ENCODE measurements at places on chromosomes 2 and 18. TPM values are rescaled to one million over a fixed set of nuclear protein-coding genes. Genes with fewer than 3 reads are reported as not detected.

OXER1 gene
- 12.2 TPM for polyA plus RNA-seq

RAMP1 gene
- 76.1 TPM for polyA plus RNA-seq

DNA sequence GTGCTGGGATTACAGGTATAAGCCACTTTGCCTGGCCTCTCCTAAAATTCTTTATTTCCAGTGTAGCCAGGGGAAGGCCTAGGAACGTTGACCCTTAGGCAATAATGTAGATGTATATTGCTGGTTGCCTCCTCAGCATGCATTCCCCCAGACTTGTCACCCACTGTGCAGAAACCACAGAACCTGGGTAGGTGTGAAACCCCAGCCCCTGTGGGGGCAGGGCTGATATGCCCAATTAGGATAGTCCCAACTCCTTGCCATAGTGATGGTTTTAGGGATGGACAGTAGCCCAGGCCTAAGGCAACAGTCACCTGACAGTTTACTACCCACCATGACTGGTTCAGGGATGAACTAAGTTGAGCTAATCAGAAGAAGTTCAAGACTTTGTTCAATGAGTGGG is 57.7 kb downstream of the TMEM247 start:
- no peak for DNase-seq
- no peak overlapping the region for H3K27ac ChIP-seq

DNA sequence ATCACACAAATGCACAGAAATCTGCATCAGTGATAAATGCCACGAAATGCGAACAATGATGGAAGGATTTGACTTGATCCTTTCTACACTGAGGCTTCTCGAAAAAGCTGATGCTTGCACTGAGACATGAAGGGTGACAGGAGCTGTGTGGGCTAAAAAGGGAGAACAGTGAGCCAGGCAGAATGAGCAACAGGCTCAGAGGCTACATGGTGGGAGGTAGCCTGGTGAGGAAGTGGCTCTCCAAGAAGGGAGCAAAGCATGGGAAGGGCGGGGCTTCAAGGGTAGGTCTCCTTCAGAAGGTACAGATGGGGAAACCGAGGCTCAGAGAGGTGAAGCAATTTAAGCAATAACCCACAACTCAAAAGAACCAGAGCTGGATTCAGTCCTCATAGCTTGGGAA is 82.4 kb downstream of the TRIM43 start:
- H3K27me3 ChIP-seq: no peaks in the 10 kb centered on the region
- no peak for DNase-seq
- H3K4me1 ChIP-seq: peaks cover 4% of the 10 kb centered on the region
- H3K36me3 ChIP-seq: no peaks in the 10 kb centered on the region
- H3K4me3 ChIP-seq: no peak overlapping the region

DNA sequence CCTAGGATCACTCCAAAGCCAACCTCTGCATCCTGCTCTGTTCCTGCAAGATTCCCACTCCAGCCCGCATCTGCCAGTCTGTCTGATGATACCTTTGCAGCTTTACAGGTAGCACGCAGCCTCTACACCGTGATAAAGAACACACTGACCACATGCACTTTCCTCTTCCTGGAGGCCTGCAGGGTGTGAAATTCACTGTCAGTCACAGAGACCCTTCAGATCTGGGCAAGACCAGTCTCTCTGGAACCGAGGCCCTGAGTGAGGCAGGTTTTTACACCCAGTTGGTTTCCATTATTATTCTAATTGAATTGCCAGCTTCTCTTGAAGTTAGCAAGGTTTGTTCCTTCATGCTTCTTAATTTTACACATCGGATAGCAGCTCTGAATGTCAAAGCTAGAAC is 30.5 kb upstream of the TWIST2 start:
- no peaks in the 10 kb centered on the region for H3K36me3 ChIP-seq
- H3K27ac ChIP-seq: no peak overlapping the region
- no peak for DNase-seq
- H3K4me1 ChIP-seq: no peaks in the 10 kb centered on the region
- peaks cover 5% of the 10 kb centered on the region for H3K27me3 ChIP-seq

GRCh38 chr18:31648966-31649429 is 35.4 kb downstream of the B4GALT6 start:
- H3K4me3 ChIP-seq: no peak overlapping the region
- no peaks in the 10 kb centered on the region for H3K27me3 ChIP-seq
- peaks cover 31% of the 10 kb centered on the region for H3K4me1 ChIP-seq
- H3K27ac ChIP-seq: peak overlapping the region; percentile 35
- DNase-seq: peak; percentile 31

DNA sequence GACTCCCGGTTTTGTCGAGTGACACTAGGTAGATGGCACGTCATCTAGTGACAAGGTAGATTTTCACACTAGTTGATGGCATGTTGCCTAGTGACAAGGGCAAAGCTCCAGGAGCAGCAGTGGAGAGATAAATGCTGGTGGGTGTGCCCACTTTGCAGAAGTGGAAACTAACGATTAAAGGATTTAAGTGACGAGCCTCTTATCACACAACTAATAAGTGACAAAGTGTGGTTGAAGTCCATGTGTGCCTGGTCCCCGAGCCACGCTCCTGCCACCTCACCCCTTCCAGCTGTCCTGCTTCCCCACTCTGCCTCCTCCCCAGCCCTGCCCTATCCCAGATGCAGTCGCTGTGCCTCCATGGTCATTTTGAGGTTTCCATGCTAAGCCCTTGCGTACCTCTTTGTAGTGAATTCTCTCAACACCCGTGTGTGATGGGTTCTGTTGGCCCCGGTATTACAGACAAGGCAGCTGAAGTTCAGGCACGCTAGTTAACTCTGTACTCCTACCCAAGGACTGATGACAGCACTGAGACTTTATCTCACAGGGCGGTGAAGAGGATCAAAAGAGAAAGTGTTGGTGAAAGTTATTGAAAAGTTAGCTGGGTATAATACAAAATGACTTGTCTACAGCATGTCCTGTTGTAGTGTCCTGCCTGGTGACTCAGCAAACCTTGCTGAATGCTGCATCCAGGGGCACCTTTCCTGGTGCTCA is 113.4 kb upstream of the GLI2 start:
- no peaks in the 10 kb centered on the region for H3K4me1 ChIP-seq
- no peak for DNase-seq
- H3K27ac ChIP-seq: no peak overlapping the region

CCDC178 gene
- 0.36 TPM for polyA plus RNA-seq

- H3K27me3 ChIP-seq: no peaks in the 10 kb centered on the region
- H3K4me3 ChIP-seq: no peak overlapping the region
- H3K36me3 ChIP-seq: no peaks in the 10 kb centered on the region
- H3K4me1 ChIP-seq: peaks cover 10% of the 10 kb centered on the region
- no peak overlapping the region for H3K27ac ChIP-seq
Observed at GRCh38 chr18:8732442-8733360, 27.3 kb downstream of the MTCL1 start.

DNA sequence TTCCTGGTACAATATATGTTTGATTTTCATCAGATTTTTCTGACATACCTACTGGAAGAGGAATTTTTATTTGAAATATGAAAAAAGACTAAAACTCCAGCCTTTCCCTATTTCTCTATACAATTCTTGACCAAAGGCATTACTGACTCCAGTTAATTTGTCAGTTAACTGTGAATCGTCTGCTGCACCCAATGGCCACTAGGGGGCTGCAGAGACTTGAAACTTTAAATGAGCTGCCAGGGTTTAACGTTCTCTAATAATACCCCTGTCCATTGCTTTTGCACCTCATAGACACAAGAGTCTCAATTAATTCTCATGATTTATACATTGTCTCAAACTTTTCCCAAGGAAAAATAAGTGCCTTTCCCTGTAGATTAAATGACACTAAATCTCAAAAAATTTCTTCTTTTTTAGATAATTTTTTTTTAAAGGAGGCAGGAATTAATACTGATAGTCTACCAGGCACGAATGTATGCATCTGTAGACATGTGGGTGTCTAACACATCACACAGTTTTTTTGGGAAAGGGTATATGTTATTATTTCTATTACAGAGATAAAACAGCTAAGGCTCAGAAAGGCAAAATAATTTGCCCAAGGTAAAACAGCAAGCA is 1.8 kb upstream of the ALK start:
- peak; percentile 27 for DNase-seq
- H3K27ac ChIP-seq: no peak overlapping the region
- H3K36me3 ChIP-seq: no peaks in the 10 kb centered on the region
- no peak overlapping the region for H3K4me3 ChIP-seq
- no peaks in the 10 kb centered on the region for H3K4me1 ChIP-seq

DNA sequence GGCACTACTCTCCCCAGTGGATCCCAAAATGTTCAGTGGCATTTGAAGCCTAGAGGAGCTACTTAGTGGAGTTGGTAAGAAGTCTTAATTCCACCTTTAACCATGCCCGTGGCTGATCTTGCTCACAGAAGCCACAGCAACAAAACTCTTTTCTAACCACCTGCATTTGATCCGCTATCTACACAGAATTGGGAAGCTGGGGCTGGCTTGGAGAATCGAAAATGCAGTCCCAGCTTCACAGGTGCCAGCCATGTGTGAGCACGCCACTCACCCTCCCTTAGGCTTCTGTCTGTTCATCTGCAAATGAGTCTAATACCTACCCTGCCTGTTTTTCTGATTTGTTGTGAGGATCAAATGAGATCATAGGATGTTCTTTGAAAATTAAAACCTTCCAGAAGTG is 182.6 kb downstream of the BCL11A start:
- no peak for DNase-seq
- no peaks in the 10 kb centered on the region for H3K4me1 ChIP-seq
- H3K27ac ChIP-seq: no peak overlapping the region
- no peaks in the 10 kb centered on the region for H3K36me3 ChIP-seq
- no peak overlapping the region for H3K4me3 ChIP-seq

DNA sequence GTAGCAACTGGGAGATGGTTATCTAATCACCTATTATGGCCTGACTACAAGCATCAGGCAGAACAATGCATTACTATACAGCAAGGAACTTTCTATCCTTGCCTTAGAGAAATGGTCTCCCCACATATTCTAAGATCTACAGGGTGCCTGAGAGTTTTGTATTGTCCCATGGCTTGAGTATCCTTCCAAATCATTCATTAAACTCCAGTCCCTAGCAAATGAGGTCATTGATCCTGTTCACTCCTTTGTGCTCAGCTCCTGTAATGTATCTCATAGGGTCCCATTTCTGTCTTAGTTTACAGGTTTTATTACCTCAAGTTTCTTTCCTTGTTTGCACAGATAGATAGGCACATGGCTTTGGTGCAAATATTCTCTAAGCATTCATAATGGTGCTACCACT is 9.0 kb downstream of the HNMT start:
- H3K36me3 ChIP-seq: peaks cover 8% of the 10 kb centered on the region
- H3K27ac ChIP-seq: peak overlapping the region; percentile 0
- no peaks in the 10 kb centered on the region for H3K27me3 ChIP-seq
- no peak overlapping the region for H3K4me3 ChIP-seq
- peak; percentile 55 for DNase-seq

GRCh38 chr2:170530284-170530745 is 184.8 kb upstream of the SP5 start:
- no peak overlapping the region for H3K27ac ChIP-seq
- DNase-seq: peak; percentile 83
- no peaks in the 10 kb centered on the region for H3K27me3 ChIP-seq
- H3K36me3 ChIP-seq: no peaks in the 10 kb centered on the region

GRCh38 chr2:1348789-1349188 is 64.5 kb upstream of the TPO start:
- H3K36me3 ChIP-seq: no peaks in the 10 kb centered on the region
- no peaks in the 10 kb centered on the region for H3K4me1 ChIP-seq
- H3K27ac ChIP-seq: no peak overlapping the region
- H3K4me3 ChIP-seq: no peak overlapping the region

CIB4 gene
- 0.21 TPM for polyA plus RNA-seq

GRCh38 chr2:2793925-2794560 is 463.0 kb upstream of the MYT1L start:
- no peak overlapping the region for H3K4me3 ChIP-seq
- no peaks in the 10 kb centered on the region for H3K4me1 ChIP-seq
- no peaks in the 10 kb centered on the region for H3K36me3 ChIP-seq

GRCh38 chr2:224038049-224038829 is 847 bp downstream of the SERPINE2 start:
- no peaks in the 10 kb centered on the region for H3K36me3 ChIP-seq
- peak; percentile 57 for DNase-seq
- H3K27me3 ChIP-seq: peaks cover 57% of the 10 kb centered on the region
- H3K4me3 ChIP-seq: peak overlapping the region; percentile 39
- peaks cover 4% of the 10 kb centered on the region for H3K4me1 ChIP-seq

DNA sequence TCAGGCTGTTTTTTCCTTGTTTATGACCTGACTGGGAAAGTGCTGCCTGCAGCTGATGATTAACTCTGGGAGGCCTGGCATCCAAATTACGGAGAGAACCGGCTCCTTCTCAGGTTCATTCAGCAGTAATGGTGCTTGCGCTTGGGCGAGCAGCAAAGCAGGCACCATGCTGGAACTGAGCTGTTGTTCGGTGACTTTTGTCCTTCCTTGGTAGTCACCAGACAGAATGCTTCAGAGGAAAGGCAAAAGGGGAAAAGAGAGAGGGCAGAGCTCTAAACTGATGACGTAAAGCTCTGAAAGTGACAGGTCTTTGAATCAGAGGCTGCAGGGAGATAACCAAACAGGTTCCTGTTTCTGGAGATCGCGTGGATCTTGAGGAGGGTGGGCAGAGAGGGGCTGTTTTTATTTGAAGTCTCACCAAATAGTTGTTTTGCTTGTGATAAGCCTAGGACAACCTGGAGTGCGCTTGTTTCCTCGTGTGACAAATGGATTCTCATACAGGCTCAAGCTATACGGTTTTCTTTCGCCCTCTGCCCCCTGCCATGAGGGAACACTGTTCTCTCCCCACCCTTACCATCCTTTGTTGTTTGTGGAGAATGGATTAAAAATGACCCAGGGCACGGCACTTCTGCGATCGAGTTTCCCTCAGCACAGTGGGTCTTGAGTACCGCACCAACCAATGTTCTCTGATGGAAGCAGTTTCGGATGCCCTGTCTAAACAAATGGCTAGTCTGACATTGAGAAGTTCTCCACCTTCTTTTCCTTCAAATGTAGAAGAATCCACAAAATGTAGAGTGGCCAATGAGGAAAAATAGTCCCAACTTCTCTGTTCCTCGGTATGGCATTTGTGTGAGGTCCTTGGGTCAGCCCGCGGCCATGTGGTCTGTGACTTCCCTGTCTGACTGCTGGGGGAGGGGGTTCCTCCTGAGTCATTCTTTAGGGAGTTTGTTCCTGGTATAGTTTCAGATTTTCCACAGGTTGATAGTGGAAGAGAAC is 1.3 kb downstream of the RASGRP3 start:
- H3K27me3 ChIP-seq: peaks cover 8% of the 10 kb centered on the region
- peak overlapping the region; percentile 23 for H3K4me3 ChIP-seq
- no peaks in the 10 kb centered on the region for H3K36me3 ChIP-seq

HOXD11 gene
- polyA plus RNA-seq: not detected

GRCh38 chr2:155846259-155846658 is 486.3 kb downstream of the NR4A2 start:
- no peak overlapping the region for H3K27ac ChIP-seq
- no peak overlapping the region for H3K4me3 ChIP-seq
- DNase-seq: no peak
- no peaks in the 10 kb centered on the region for H3K4me1 ChIP-seq
- no peaks in the 10 kb centered on the region for H3K36me3 ChIP-seq

SCG2 gene
- 82.8 TPM for polyA plus RNA-seq

- no peak for DNase-seq
- no peak overlapping the region for H3K27ac ChIP-seq
- no peaks in the 10 kb centered on the region for H3K36me3 ChIP-seq
- H3K4me3 ChIP-seq: no peak overlapping the region
- no peaks in the 10 kb centered on the region for H3K4me1 ChIP-seq
- H3K27me3 ChIP-seq: no peaks in the 10 kb centered on the region
Observed at GRCh38 chr2:1972422-1972821, 228.1 kb upstream of the PXDN start.

TXNDC2 gene
- polyA plus RNA-seq: 0.03 TPM

GRCh38 chr2:158542577-158542976 is 85.8 kb downstream of the PKP4 start:
- H3K4me1 ChIP-seq: peaks cover 25% of the 10 kb centered on the region
- no peak for DNase-seq
- H3K27me3 ChIP-seq: no peaks in the 10 kb centered on the region
- H3K27ac ChIP-seq: no peak overlapping the region
